ENCODE measurements at places on chromosomes 11 and 22.
A peak's percentile ranks its signal among the peaks of the same experiment; 100 is the strongest.

DNA sequence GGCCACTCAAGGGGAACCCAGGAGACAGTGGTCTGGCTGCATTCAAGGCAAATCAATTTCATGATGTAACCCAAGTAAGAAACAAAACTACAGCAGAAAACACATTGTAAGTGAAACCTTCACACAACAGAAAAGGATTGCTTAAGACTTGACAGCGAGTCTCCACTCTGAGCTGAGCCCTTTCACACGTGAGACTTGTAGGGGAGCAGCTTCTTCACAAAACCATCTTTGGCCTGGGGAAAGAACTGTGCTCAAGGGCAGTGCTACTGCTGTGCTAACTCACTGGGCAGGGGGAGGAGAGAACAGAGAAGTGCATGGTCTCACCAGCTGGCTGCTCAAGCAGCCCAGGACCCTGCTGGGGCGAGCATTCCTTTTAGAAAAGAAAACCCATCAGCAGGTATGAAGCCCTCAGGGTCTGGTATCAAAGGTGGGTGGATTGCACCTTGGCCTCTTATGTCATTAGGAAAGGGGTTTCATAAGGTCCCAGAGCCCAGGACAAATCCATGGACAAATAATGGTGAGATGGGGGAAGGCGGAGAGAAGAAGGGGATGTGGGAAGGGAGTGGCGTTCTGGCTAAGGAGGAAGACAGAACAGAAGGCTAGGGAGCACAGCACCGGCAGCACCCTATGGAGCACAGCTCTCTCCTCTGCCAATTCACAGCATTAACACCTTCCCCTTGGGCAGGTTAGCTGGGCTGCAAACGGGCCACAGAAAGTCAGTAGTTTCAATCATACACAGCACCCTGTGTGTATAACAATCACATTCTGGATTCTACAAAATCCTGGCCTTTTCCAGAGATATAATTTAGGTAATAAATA lies 20.6 kb upstream of the RAPSN start:
- DNase-seq = no peak

GRCh38 chr22:30301995-30302809 lies 12.9 kb upstream of the CASTOR1 start:
- no peak for DNase-seq

DNA sequence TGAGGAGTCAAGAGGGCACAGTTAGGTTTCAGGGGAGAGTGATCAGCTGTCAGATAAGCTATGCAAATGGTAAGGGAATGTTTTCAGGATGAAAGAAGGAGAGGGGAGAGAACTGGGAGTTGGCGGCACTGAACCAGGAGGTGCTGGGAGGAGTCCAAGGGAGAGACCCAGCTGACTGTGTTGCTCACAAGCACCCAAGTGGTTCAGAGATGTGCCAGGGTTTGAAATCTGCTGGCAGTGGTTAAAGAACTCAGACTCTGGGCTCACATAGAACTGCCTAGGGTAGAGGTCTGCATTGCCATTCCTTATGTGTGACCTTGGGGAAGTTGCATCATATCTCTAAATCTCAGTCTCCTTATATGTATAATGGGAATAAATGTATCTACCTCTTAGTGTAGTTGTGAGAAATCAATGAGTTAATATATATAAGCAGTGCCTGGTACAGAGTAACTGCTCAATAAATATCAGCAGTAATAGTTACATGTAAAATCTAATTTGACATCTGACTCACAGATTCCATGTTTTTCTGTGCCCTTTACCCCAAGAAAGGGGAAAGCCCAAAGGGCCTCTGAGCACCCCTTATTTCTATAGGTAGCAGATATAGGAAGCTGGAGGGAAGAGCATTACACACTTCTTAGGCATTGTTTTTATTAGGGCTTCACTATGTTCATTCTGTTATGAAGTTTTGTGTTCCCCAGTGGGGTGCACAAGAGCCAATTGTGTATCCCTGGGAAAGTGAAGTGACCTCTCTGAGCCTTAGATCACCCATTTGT lies 66.9 kb upstream of the SESN3 start:
- DNase-seq = no peak

GRCh38 chr22:42074132-42074811 lies at the start of gene PHETA2:
Gene PHETA2, plus strand, starts transcription at chr22:42074248. Its CDS starts 3,046 bp downstream, at chr22:42077294.
- peak; percentile 33 for DNase-seq

DNA sequence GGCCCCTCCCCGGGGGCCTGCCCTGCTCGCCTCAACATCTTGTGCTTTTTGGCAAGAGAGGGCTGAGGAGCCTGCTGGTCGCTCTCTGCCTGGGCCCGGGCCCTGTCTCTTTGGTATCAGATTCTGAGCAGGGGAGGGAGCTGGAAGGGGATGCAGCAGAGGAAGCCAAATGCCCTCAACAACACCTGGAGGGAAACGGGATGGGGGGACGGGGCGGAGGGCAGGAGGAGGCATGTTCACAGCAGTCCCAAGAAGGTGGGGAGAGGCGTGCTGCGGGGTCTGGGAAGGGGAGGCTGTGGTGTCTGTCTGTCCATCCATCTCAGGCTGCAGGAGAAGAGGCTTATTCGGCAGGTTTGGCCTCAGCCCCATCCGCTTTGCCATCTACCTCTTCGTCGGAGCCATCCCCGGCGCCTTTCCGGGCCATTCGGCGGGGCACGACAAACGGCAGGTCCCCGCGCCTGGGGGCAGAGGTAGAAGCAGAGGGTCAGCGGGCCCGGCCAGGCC lies 29.4 kb downstream of the APOL1 start:
- DNase-seq = no peak

GRCh38 chr11:62141111-62142042 lies 17.6 kb downstream of the INCENP start:
- no peak for DNase-seq

Measured in activated T-cell treated with anti-CD3 and anti-CD28 coated beads for 4 hours (primary cell).